ENCODE measurements at places on chromosomes 2 and 18.

DNA sequence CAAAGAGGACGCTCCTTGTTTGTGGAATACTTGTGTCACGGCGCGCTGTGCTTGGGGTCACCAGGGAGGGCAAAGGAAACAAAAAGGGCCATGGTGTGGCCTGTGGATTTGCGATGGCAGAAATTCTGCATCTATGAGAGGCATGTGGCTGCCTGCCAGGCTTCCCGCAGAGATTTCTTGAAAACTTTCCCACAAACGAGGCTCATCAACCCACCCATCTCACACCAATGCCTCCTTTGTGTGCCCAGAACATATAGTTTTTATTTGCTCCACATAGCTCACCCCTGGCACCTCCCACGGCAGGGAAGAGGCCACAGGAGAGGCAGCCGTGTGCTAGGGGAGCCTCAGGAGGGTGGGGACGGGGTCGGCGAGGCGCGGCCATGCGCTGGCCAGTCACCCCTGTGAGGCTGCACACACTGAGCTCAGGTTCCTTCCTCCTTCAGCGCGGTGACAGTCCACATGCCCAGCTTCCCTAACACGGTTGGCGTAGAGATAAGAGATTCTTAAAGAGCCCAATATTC is 100.3 kb downstream of the MBP start:
- no peak for DNase-seq

DNA sequence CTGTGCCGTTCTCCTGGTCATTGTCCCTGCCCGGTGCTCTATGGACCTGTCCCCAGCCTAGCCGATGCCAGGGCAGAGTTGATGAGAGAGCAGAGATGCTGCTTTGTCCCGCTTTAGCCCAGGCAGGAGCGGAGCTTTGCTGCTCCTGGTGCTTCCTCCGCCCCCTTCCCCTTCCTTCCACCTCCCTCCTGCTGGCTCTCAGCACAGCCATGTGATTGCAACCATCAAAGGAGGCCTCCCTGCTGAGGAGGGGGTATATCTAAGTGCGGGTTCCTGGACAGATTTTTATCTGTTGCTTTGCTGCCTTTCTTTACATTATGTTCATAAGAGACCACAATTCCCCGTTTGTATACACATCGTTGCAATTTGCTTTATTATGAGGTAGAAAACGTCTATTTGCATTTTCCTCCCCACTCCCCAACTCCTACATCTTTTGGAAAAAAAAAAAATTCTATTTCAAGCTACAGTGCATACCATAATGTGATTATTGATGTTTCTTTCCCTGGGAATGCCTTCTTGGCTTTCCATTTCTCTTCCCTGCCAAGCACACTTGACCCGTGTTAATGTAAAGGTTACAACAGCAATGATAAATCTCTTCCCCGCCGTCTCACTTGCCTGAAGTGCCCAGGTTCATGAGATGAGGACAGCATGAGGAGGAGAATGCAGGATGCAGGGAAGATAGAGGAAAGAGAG is 25.4 kb downstream of the ALPK2 start:
- DNase-seq = no peak

GRCh38 chr2:106353676-106354075 is 114.5 kb downstream of the RGPD3 start:
- DNase-seq = no peak

- no peak for DNase-seq
Measured at GRCh38 chr2:32937602-32938448, 8.9 kb upstream of the LTBP1 start.

DNA sequence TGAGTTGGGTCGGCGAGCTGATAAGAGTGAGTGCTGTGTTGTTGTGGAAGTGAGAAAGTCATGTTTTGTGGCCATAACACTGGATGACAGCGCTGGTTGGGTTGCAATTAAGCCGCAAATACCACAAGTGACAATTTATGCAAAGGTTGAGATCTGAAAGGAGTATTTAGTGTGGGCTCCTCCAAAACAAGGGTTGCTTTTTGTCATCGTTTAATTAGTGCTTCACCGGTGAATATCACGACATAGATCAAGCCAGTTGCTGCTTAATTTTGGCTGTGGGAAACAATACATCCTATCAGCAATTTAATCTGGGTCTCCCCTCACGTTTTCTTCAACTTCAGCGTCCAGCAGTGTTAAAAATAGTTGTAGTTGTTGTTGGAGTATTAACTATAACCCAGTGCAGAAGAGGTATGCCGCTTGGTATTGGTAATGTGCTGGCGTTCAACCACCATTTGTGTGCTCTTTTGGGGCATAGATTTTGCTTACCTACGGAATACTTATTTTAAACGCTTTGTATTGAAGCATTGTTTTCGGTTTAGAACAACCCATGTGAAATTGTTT is 662 bp downstream of the ACVR2A start:
- DNase-seq = peak; percentile 15

GRCh38 chr2:190809876-190810525 is 70.6 kb upstream of the GLS start:
- no peak for DNase-seq

DNA sequence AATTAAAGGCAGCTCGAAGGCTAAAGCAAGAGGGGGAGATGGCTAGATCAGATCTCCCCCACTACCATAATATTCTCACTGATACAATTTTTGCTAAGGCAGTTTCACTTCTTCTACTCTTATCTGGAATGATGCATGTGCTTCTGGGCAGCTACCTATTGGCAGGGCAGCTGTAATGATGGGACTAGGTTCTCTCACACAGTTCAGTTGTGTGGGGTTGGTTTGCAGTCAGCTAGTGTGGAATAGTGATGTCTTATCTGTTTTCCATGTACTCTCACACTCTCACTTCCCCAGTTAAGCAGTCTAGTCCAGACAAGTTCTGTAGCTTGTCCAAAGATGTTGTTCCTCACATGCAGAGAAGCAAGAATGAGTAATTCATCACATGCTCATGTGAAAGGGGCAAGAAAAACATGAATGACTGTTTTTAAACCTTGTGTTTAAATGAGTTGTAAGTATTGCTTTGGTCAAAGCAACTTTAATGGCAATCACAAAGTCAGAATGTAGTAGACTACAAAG is 836.1 kb downstream of the CBLN2 start:
- DNase-seq = no peak

DNA sequence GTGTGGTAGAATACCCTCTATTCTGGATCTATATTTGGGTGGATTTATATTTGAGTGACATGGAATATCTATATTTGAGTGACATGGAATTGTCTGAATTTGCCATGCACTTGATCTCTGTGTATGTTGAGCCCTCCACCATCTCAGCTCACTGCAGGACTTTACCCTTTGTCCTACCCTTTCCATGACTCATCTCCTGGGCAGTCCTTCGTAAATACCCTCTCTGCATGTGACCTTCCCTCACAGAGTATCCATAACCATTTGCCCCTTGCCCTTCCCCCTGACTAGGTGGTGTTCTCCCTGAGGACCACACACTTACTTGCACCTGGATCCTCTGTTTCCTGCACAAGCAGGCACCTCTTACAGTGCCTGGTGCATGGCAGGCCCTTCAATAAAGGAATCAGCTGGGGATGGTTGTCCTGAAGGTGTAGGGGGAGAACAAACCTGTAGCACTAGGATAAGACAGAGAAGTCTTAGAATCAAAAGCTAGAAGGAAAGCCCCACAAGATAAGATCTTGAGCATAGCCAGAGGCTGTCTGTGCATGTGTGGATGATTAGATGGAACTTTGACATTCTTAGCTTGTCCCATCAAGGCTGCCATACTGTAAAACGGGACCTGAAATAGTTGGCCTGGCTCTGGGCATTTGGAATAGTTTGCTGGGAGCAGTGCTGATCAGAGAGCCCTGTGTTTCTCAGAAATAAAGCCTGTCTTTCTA is 230.4 kb downstream of the FHOD3 start:
- DNase-seq = no peak

GRCh38 chr2:160576054-160576499 is 82.5 kb upstream of the RBMS1 start:
- DNase-seq = no peak

- DNase-seq = no peak
Measured at GRCh38 chr2:209613649-209614305, 157.9 kb upstream of the UNC80 start.

DNA sequence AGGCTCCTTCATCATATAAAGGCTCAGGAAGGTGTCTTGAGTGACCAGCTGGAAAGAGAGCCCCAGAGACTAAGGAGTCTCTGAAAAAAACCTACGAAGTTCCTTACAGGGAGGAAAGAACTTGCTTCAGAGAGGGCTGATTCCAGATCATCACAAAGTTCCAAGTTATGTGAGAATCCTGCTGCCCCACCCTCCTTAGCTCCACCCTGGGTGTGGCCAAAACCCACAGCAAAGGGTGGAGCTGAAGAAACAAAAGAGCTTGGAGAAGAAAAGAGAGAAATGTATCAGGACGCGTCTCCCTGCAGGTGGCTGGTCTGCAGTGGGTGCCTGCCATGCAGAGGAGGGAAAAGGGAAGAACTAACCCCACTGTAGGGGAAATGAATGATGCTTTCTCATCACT is 32.8 kb upstream of the ZNF396 start:
- DNase-seq = no peak

GRCh38 chr2:30968660-30969397 is 161.6 kb upstream of the CAPN13 start:
- no peak for DNase-seq

GRCh38 chr2:120310136-120310535 is 35.8 kb upstream of the INHBB start:
- DNase-seq = no peak

DNA sequence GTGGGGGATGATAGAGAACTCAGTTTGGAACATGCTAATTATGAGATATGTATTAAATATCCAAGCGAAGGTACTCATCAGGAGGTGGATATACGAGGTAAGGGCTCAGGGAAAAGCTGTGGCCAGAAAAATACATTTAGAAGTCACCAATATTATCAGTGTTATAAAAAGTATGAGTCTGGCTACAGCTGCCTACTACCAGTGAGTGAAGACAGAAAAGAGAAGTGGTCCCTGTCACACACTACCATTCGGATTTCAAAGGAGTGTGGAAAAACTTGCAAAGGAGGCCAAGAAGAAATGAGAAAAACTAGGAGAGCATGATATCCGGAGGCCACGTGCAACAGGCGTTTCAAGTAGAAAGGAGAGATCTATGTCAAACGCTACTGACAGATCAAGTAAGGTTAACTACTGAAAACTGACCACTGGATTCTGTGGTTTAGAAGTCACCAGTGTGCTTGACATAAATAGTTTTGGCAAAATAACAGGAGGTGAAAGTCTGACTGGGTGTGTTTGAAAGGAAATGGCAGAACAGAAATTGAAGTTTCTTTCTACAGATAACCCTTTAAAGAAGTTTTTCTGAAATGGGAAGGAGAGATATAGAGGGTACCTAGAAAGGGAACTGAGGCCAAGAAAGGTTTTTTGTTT is 118.7 kb upstream of the DNMT3A start:
- no peak for DNase-seq

DNA sequence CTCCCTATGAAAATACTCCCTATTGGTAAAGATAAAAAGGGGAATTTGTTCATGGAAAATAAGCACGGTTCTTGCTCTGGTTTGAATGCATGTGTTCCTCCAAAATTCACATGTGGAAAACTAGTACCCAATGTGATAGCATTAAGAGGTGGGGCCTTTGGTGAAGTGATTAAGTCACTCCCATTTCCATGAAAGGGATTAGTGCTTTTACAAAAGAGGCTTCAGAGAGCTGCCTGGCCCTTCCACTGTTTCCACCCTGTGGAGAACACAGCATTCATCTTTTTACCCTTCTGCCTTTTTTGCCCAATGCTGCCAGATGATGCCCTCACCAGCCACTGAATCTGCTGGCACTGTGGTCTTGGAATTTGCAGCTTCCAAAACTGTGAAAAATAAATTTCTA is 666.8 kb downstream of the ARHGAP15 start:
- no peak for DNase-seq

DNA sequence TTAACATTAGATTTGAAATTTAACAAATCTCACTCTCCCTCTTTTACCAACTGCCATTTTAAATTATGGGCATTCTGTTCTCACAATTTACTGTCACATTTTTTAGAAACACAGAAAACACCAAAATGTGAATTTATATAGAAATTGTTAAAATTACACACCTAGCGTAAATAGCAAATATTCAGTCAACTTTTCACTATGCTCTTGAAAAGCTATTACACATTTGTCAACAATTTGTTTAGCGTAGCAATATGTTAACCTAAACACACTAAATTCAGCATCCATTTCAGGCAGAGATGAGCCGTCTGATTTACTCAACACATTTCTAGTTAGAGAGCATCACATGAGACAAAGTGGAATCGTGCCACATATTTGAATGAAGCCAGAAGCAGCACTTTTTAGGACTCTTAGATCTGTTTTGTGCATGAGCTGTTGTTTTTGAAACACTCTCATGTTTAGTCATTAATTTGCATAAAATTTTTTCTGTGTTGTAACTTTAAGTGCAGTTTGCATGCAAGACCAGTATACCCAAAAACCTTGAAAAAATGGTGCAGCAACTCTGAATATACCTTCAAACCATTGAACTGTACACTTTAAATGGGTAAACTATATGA is 8.2 kb downstream of the TTC32 start:
- DNase-seq = no peak

GRCh38 chr2:146597291-146597690 is 1247.5 kb upstream of the ACVR2A start:
- no peak for DNase-seq

GRCh38 chr2:212672186-212672585 is 133.6 kb upstream of the ERBB4 start:
- DNase-seq = no peak

DNA sequence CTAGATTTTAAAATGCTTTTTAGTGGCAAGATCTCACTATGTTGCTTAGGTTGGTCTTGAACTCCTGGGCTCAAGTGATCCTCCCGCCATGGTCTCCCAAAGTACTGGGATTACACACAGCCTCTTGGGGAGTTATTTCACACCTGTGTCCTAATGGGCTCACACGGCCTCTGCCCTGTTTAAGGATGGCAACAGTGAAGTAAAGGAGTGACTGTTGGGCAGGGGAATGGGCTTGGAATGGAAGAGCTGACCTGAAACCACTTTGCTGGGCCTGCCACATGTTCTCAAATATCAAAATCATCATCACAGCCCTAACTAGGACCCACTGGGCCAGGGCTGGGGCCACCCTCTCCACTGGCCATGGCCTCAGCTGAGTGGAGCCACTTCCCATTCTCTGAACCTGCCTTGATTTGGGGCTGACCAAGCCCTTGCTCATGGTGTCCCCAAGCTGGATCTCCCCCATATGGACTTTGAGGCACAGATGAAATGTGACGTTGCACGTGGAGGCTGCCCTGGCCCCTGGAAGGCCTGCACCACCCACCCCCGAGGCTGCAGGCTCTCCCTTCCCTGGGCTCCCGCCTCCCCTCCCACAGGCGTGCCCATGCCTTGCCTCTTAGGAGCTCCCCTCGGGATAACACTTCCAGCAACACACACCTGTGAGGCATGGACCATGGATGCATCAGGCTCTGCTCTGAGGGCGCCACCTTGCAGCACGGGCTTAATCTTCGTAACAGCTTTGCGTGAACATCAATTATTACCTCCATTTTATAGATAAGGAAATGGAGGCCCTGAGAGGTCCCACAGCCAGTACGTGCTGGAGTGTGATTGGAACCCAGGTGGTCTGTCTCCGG is 71.8 kb upstream of the SMAD7 start:
- DNase-seq = no peak
